Umbilical cord (tissue), 2 donors: ENCODE measurements at places on chromosomes 12 and 14. TPM values are rescaled to one million over a fixed set of nuclear protein-coding genes. Genes with fewer than 3 reads are reported as not detected.

DNA sequence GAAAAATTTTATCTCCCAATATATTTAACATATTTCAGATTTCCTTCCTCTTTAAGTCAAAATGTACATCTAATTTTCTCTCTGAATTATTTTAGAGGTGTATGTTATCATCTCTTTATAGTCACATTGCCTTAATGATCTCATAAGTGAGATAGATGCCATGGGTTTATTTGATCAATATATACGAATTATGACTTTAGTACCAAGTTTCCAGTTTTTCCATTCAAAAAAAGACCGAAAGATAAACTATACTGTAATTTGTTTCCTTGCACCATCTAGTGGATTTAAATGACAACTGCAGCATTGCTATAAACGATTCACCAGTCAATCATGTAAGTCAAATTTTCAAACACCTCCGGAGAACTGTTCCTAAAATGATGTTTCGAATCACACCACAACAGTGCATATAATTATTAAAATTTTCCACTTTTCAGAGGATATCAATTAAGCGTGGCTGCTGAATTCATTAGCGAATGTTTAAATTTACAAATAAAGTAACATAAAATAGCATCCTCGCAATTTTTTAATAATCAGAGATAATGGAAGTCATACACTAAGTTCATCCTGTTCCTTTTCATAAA is 419 bp upstream of the ATXN7L3B start:
- DNase-seq = no peak

DNA sequence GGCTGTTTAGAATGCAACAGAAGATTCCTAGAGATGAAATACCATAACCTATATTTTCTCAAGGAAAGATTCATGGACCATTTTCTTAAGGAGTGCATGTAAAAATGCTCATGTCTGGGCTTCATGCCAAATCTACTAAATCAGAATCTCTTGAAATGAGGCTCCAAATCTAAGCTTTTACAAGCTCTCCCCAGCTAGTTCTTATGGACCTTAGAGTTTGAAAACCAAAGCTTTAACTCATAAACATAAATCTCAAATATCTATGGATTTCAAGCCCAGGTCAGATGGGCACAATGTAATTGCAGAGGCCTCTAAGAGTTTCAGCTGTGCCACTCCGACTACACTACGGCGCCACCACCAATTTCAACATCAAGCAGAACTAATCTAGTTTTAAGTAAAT is 117.3 kb upstream of the CAND1 start:
- DNase-seq = peak; percentile 93

GRCh38 chr12:1926251-1926657 is 7.8 kb upstream of the CACNA2D4 start:
- DNase-seq = peak; percentile 67

- DNase-seq = no peak
Observed at GRCh38 chr14:103317251-103317650, 16.8 kb upstream of the EIF5 start.

- no peak for DNase-seq
Observed at GRCh38 chr14:67524634-67524963, 8.5 kb upstream of the PLEKHH1 start.

The GARIN6 gene
- 0.24 TPM for total RNA-seq

The CMKLR1 gene
- total RNA-seq = 79.0 TPM

GRCh38 chr14:53842938-53843337 is 113.7 kb downstream of the BMP4 start:
- DNase-seq = no peak

DNA sequence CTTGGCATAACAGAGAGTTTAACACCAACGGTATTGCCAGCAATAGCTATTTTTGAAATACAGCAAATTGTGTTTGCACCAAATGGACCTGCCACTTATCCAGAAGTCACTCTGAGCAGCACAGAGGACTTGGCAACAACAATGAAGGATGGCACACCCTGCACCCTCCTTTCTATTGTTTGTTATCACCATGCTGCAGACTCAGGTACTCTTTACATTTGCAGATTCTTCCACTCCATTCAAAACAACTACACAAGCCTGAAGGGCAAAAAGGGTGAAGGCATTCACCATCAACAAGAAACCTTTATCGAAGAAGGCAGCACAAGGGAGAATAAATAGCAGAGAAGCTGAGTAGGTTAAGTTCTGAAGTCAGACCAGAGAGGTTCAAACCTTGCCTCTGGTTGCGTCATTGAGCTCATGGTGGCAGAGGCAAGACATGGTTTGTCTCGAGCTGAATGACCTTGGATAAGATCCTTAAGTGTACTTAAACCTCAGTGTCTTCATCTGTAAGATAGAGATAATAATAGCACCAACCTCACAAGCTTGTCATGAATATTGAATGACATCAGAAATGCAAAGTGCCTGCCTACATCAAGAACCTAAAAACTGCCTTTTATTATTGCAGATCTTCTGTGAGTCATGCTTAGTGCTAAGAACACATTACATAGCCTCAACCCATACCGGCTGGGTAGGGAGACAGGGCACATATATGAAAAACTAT is 1.4 kb upstream of the ACSM4 start:
- no peak for DNase-seq

GRCh38 chr12:63826006-63826585 is 18.4 kb upstream of the SRGAP1 start:
- DNase-seq = peak; percentile 69
